Ovary (tissue), 10 donors: ENCODE measurements at places on chromosomes 2 and 18. TPM values are rescaled to one million over a fixed set of nuclear protein-coding genes. Genes with fewer than 3 reads are reported as not detected.

DNA sequence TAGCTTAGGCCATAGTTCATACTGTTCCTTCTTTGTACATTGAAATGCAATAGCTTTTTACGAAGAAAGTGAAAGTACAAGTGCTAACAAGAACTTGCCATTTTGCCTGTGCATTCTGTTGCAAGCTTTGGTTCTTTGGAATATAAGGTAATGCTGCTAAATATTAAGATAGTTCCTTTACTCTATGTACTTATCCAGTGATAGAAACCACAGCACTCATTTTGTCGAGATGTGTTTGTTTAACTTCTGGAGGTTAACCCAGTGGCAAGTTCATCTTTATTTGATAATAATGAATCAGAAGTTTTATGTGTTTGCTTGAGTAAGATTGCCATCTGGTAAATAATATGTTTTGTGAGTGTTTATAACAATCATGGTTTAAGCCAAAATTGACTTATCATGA is 373.1 kb upstream of the FANCL start:
- no peak overlapping the region for H3K4me3 ChIP-seq
- no peak for DNase-seq
- no peaks in the 10 kb centered on the region for H3K27me3 ChIP-seq
- H3K27ac ChIP-seq: no peak overlapping the region
- no peaks in the 10 kb centered on the region for H3K36me3 ChIP-seq

DNA sequence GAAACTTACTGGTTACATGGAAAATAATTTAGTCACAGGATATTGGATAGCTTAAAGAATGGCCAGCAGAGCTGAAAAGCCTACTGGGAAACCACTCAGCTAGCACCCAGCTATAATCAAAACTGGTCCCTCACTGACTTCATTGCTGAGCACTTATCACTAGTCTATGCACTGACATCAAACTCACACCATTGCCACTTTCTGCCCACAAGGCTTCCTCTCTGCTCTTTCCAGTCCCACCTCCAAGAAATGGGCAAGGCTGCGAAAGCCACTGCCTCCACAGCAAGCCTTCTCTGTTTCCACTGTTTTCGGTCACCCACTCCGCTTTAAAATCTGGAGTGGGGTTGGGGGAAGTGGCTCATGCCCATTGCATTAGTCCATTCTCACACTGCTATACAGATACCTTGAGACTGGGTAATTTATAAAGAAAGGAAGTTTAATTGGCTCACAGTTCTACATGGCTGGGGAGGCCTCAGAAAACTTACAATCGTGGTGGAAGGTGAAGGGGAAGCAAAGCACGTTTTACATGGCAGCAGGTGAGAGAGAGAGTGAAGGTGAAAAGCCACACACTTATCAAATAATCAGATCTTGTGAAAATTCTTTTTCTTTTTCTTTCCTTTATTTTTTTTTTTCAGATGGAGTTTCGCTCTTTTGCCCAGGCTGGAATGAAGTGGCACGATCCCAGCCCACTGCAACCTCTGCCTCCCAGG is 77.0 kb upstream of the CERS6 start:
- H3K36me3 ChIP-seq: no peaks in the 10 kb centered on the region
- no peak overlapping the region for H3K27ac ChIP-seq
- no peaks in the 10 kb centered on the region for H3K4me1 ChIP-seq

DNA sequence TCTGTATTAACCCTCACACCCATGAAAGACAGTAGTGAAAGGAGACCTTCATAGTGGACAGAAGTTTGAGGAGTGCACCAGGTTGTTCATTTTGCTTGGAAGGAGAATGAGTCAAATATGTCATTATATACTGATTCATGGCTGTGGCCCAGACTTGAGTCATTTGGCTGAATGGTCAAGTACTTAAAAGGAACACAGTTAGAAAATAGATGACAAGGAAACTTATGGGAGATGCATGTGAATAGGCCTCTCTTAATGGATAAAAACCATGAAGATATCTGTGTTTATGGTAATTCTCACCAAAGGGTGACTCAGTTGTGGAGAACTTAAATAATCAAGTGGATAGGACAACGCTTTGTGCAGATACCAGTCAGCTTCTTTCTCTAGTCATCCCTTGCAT is 524.7 kb upstream of the CNTNAP5 start:
- no peak overlapping the region for H3K4me3 ChIP-seq
- no peak for DNase-seq
- H3K27ac ChIP-seq: no peak overlapping the region
- no peaks in the 10 kb centered on the region for H3K36me3 ChIP-seq

- no peak overlapping the region for H3K27ac ChIP-seq
- no peaks in the 10 kb centered on the region for H3K27me3 ChIP-seq
- no peaks in the 10 kb centered on the region for H3K36me3 ChIP-seq
- H3K4me1 ChIP-seq: no peaks in the 10 kb centered on the region
- H3K4me3 ChIP-seq: no peak overlapping the region
Observed at GRCh38 chr2:166106431-166107015, 21.3 kb downstream of the SCN1A start.

- no peak overlapping the region for H3K4me3 ChIP-seq
- H3K4me1 ChIP-seq: no peaks in the 10 kb centered on the region
- H3K27me3 ChIP-seq: no peaks in the 10 kb centered on the region
- no peak overlapping the region for H3K27ac ChIP-seq
- DNase-seq: no peak
Observed at GRCh38 chr2:37881397-37881796, 43.7 kb upstream of the RMDN2 start.

- H3K4me1 ChIP-seq: no peaks in the 10 kb centered on the region
- no peak for DNase-seq
- H3K36me3 ChIP-seq: no peaks in the 10 kb centered on the region
- H3K27me3 ChIP-seq: no peaks in the 10 kb centered on the region
- no peak overlapping the region for H3K4me3 ChIP-seq
Observed at GRCh38 chr2:233011268-233011650, 1.8 kb downstream of the NGEF start.

DNA sequence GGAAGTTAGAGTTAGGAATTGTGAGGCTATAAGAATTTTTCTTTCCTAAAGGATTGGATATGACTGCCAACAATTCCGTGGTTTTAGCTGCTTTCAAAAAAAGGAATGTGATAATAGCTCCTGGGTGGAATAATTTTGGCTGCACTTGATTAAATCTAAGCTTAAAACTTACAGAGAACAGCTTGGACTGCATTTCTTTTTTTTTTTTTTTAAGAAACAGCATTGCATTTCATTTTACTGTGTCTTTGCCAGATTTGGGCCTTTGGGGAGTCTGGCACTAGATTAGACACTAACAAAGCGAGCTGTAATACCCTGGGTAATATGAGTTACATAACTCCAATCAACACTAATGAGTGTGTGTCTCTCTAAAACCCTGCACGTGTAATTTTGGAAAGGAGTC is 37.8 kb upstream of the ZNF397 start:
- no peak overlapping the region for H3K4me3 ChIP-seq
- DNase-seq: no peak
- H3K27ac ChIP-seq: no peak overlapping the region
- H3K27me3 ChIP-seq: no peaks in the 10 kb centered on the region

DNA sequence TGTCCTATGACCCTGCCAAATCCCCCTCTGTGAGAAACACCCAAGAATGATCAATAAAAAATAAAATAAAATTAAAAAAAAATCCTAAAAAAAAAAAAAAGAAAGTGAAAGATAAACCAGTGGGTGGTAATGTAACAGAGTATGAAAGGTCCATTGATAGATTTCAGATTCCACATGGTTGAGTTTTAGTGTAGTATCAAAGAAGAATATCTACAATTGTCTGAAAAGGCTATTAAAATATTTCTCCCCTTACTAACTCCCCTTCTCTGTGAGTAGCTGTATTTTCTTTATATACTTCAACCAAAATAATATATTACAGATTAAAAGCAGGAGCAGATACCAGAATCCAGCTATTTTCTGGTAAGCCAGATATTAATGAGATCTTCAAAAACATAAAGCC is 92.8 kb downstream of the SPRED2 start:
- H3K4me1 ChIP-seq: no peaks in the 10 kb centered on the region
- H3K27me3 ChIP-seq: no peaks in the 10 kb centered on the region
- no peak for DNase-seq
- H3K4me3 ChIP-seq: no peak overlapping the region
- H3K27ac ChIP-seq: no peak overlapping the region

DNA sequence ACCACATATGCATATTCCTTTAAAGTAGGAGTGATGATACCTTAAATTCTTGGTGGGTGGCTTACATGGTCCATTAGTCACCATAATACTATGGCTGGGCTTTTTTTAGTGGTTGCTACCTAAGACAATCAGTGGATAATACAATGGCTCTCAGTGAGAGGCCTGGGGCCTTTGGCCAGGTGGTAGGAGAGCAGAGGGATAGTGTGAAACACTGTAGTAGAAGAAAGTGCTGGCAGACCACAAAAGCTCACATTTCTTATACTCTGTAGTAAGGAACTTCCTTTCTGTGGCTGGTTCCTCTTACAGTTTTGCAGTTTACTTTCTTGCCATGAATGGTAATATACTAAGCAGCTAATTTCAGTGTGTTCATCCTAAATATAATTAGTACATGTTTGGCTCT is 583.5 kb downstream of the XIRP2 start:
- no peak overlapping the region for H3K4me3 ChIP-seq
- no peaks in the 10 kb centered on the region for H3K4me1 ChIP-seq
- H3K27me3 ChIP-seq: no peaks in the 10 kb centered on the region
- DNase-seq: no peak

GRCh38 chr18:48837676-48838075 is 113.1 kb downstream of the SMAD7 start:
- DNase-seq: no peak
- no peaks in the 10 kb centered on the region for H3K36me3 ChIP-seq
- no peak overlapping the region for H3K27ac ChIP-seq
- H3K4me1 ChIP-seq: peaks cover 12% of the 10 kb centered on the region
- H3K27me3 ChIP-seq: no peaks in the 10 kb centered on the region
- no peak overlapping the region for H3K4me3 ChIP-seq

Gene RAB11FIP5
- total RNA-seq: 16.1 TPM

Gene ACMSD
- total RNA-seq: not detected

Gene ACTG2
- 73.0 TPM for total RNA-seq

Gene REG3A
- total RNA-seq: not detected

Gene MREG
- 1.6 TPM for total RNA-seq

Gene FIGN
- total RNA-seq: 8.9 TPM

Gene HRH4
- total RNA-seq: not detected

Gene GPR45
- total RNA-seq: not detected
